Activated CD4-positive, alpha-beta memory T cell treated with anti-CD3 and anti-CD28 coated beads for 36 hours (primary cell): ENCODE measurements at places on chromosomes 2 and 18. TPM values are rescaled to one million over a fixed set of nuclear protein-coding genes. Genes with fewer than 3 reads are reported as not detected.

STAT4 gene
- total RNA-seq, result 52.6 TPM

GKN1 gene
- not detected for total RNA-seq

GRCh38 chr2:174992886-174993285 is 12.3 kb downstream of the CHN1 start:
- DNase-seq, result no peak

DNA sequence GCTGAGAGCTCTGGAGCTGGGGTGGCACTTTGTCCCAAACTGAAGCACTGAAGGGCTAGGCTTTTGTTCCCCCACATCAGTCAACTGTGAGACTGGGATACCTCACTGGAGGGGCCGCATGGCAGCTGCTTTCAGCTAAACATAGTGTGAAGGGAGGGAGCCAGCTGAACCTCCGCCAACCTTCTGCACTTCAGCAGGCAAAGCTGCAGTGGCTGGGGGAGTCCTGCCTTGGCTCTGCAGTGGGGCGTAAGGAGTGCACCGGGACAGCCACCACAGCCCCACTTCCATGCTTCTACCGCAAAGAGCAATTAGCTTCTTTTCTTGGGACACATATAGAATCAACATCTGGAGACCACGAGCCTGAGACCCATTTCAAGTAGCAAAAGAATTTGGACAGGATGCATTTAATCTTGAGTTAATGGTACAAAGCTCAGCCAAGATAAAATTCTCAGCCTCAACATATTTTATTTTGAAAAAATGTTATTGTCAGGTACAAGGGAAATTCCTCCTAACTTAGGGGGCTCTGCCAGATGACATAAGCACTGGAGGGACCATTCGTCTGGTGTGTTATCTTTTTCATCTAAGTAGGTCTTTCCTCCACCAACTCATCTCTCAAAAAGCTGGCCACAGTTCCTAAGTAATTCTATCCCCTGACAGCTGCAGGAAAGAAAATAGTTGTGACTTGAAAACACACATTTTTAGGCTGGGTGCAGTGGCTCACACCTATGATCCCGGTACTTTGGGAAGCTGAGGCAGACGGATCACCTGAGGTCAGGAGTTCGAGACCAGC is 25.6 kb upstream of the MYCN start:
- DNase-seq, result no peak

DNA sequence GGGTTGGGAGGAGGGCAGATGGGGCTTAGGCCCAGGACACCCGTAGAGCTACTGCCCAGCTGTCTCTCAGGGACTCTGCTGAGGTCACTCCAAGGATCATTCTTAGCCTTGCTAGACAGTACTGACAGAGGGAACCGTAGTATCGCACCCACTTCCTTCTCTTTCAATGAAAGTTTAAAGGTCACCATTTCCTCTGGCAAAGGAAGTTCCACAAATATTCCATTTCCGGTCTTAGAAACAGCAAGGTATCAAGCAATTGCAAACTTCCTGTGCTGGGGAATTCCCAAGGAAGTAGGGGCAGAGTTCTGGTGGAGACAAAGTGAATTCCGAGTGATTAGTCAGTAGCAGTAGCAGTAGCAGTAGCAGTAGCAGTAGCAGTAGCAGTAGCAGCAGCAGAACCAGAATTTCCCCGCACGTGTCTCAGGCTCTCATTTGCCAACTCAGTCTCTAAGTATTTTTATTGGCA is 24.7 kb downstream of the IL1B start:
- peak; percentile 58 for DNase-seq
